ENCODE measurements at places on chromosomes 11 and 22. TPM values are rescaled to one million over a fixed set of nuclear protein-coding genes. Genes with fewer than 3 reads are reported as not detected.

The MRGPRE gene
- not detected for total RNA-seq

DNA sequence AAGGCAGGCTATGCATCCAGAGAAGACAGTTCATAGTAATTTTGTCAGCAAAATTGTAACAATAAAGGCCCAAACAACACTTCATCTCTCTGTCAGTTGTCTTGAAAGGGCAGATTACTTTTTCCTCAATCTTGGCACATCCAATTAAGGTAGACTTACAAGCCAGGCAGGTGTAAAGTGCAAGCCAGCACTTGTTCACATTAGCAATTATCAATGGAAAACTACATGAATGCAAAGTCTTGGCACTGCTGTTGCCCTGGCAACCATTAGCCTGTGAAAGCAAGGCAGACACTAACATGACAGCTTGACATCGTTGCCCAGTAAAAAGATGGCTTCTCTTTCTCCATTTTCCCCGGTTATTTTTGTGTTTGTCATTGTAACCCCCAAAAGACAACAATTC lies 677.2 kb upstream of the TENM4 start:
- no peak for DNase-seq
- no peaks in the 10 kb centered on the region for H3K27me3 ChIP-seq
- H3K4me1 ChIP-seq = no peaks in the 10 kb centered on the region
- no peak overlapping the region for H3K27ac ChIP-seq

GRCh38 chr22:35582861-35583670 lies 34.1 kb downstream of the MB start:
- H3K4me1 ChIP-seq = no peaks in the 10 kb centered on the region
- no peak overlapping the region for H3K4me3 ChIP-seq
- H3K27ac ChIP-seq = no peak overlapping the region
- H3K36me3 ChIP-seq = no peaks in the 10 kb centered on the region
- no peaks in the 10 kb centered on the region for H3K27me3 ChIP-seq

- no peak overlapping the region for H3K27ac ChIP-seq
- no peaks in the 10 kb centered on the region for H3K36me3 ChIP-seq
- peaks cover 26% of the 10 kb centered on the region for H3K4me1 ChIP-seq
- DNase-seq = no peak
Measured at GRCh38 chr22:46583571-46583970, 36.6 kb upstream of the GRAMD4 start.

GRCh38 chr11:115458877-115459276 lies 45.3 kb downstream of the CADM1 start:
- no peak for DNase-seq
- no peaks in the 10 kb centered on the region for H3K27me3 ChIP-seq
- no peak overlapping the region for H3K4me3 ChIP-seq
- H3K27ac ChIP-seq = no peak overlapping the region

The JHY gene
- total RNA-seq = 4.9 TPM

The APOBEC3A gene
- total RNA-seq = not detected

The INS gene
- total RNA-seq = not detected

- H3K4me3 ChIP-seq = no peak overlapping the region
- H3K27me3 ChIP-seq = no peaks in the 10 kb centered on the region
- H3K4me1 ChIP-seq = no peaks in the 10 kb centered on the region
- DNase-seq = no peak
Measured at GRCh38 chr11:109707411-109707810, 285.4 kb downstream of the C11orf87 start.

The APOA4 gene
- not detected for total RNA-seq

GRCh38 chr11:794766-795633 lies 3.1 kb downstream of the SLC25A22 start:
- H3K36me3 ChIP-seq = peaks cover 4% of the 10 kb centered on the region
- H3K27me3 ChIP-seq = no peaks in the 10 kb centered on the region

DNA sequence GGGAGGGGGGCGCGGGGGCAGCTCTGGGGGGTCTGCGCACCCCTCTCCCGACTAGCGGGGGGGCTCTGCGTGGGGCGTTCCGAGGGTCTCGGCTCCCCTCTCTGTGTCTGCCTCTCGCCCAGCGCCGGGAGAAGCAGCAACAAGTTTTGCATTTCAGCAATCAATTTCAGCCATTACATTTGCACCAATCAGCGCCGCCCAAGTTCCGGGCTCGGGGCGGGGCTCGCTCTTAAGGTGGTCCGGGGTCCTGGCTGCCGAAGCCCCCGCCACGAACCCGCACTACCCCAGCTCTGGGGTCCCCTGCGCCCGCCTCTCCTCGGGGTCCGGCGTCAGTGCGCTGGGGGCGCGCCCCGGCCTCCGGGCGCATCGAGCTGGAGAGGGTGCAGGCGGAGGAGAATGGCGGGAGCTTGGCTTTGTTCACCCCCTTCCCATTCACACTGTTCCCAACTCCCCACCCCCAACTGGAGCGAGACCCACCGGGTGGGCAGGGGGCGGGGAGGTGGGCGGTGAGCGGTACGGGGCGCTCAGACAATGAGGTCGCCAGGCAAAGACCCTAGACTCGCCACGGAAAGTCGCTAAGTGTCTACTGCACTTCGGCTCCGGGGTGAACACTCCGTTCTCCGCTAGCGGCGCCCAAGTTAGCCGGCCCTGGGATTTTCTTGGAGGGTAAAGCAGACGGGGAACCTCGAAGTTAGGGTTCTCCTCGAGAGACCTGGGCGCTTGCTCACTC lies at the start of gene MN1:
Gene MN1, minus strand, starts transcription at position 141 of the 730 bp plus-strand sequence. CDS start 1,213 bp downstream, outside the sequence.
- DNase-seq = peak; percentile 38
- peaks cover 9% of the 10 kb centered on the region for H3K4me1 ChIP-seq
- no peaks in the 10 kb centered on the region for H3K36me3 ChIP-seq
- no peak within 1 kb of the TSS for H3K27ac ChIP-seq

The FOXRED2 gene
- 23.7 TPM for total RNA-seq
